ENCODE measurements at places on chromosomes 7 and 10.

DNA sequence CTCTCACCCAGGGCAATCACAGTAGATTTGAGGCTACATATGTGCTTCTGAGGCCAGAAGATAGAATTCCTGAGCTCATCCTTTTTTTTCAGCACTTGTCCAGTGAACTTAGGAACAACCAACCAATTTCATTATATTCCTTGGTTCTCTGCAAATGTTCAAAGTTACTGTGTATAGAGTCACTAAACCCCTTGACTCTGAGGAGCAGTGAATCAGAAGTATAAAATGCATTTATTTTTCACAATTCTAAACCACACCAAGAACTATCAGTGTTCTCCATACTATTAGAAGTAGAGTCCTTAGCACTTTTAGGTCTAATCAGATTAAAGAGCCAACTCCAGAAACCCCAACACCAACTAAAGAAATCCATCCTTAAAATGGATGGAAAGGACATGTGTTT lies 19.6 kb upstream of the PAPSS2 start:
- DNase-seq, result no peak

DNA sequence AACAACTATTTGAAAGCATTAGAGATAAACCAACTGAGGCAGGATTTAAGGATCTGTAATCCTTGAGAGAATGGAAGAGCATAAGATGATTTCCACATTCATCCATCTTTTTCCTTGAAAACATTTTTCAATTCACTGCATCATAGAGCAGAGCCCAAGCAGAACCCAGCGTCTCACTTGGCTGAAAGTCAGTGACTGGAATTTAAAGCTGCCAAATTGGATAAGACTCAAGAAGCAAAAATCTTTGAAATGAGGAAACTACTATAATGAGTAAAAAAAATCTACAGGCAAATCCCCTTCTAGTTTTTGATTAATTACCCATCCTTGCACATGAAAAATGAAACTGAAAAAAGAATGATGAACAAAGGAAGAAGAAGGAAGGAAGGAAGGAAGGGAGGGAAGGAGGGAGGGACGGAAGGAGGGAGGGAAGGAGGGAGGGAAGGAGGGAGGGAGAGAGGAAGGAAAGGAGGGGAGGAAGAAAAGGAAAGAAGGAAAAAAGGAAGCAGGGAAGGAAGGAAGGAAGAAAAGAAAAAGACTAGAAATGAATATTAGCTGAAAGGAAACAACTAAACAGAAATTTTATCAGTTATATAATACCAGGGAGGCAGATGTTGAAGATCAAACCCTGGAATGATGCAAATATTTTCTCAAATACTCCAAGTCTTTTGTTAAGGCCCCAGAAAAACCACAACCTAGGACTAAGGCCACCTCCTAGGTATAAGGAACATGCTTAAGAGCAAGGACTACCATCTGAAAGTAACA lies 336.3 kb upstream of the MAGI2 start:
- DNase-seq, result no peak

GRCh38 chr7:107021600-107021999 lies 22.9 kb upstream of the PRKAR2B start:
- DNase-seq, result no peak

- DNase-seq, result no peak
These were observed 30.1 kb downstream of the NUDCD3 start for GRCh38 chr7:44460325-44460724.

- DNase-seq, result no peak
These were observed 9.0 kb upstream of the FKBP9 start for GRCh38 chr7:32948202-32948601.

DNA sequence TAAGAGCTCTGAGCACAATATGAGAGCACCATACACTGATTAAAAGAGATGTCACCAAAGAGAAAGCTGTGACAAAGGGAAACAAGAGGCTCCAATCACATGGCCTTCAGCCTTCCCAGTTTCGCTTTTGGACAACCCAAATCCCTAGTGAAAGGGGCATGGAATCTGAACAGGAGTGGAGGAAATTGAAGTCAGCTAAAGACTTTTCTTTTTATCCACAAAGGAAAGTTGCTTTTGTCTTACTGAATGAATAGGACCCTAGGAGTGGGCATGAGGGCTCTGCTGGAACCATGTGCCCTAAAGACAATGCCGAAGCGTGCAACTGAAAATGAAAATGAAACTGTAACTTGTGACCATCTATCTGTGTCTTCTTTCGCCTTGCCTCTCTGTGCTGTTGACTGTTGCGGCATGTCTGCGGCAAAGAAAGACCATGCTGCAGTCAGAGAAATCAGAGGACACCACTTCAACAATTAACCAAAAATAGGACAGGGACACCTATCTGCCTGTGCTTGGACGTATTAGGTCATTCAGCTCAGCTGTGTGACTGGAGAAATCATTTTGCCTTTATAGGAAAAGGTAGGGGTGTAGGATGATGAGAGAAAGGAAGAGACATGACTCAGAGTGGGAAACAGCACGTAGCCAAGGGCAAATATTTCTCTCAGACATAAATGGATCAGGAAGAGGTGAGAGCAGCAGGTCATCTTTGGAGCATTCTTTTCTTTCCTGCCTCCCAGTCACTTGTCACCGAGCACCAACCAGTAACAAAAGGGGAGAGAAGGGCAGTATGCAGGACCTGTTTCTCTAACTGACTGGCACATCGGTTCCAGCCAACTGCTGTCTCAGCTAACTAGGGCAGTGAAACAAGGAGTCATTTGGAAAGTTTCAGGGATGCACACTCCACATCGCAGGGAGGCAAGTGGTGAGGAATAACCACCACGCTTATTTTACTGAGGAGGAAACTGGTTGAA lies 12.3 kb downstream of the CAV2 start:
- DNase-seq, result no peak

GRCh38 chr7:27920281-27920946 lies 180.5 kb downstream of the TAX1BP1 start:
- DNase-seq, result no peak

DNA sequence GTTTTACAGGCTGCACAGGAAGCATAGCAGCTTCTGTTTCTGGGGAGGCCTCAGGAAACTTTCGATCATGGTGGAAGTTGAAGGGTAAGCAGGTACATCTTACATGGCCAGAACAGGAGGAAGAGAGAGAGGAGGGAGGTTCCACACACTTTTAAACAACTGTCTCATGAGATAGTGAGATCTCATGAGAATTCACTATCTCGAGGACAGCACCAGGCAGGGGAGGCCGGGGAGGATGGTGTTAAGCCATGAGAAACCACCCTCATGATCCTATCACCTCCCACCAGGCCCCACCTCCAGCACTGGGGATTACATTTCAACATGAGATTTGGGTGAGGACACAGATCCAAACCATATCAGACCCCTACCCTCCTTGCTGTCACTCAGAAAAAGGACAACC lies 23.7 kb downstream of the ZNF503 start:
- no peak for DNase-seq

DNA sequence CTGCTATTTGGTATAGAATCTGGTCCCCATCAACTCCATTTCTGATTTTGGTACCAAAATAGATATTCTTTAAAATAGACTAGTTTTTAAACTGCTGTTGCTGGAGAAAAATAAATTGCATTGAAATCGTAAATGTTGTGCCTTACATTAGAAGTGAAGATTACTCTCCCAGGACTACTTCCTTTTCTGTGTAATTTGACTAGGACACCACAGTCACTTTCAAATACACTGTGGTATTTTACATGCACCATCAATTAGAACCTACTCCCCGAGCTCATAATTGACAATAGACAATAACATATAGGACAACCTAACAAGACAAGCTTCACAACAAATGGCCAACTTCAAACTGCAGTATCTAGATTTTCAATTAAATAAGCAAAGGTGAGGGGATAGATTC lies 211.5 kb downstream of the DGKB start:
- DNase-seq, result no peak

DNA sequence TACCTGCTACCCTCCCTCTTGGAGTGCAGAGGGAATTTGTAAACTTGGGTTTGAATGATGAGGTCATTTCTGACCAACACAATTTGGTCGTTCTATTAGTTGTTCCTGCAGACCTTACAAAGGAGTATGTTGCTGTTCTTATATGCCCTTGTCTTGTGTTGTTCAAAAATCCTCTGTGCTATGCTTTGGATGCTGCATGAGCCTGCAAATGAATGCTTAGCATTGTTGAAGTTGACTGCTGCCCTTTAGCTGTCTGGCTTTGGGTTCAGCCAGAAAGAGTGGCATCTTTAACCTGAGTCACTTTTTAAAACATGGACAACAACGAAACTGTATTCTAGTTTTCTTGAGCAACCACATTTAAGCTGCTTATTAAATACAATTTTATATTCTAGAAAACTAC lies 80.3 kb downstream of the SND1 start:
- no peak for DNase-seq

- DNase-seq, result no peak
These were observed 71.4 kb upstream of the MSRB2 start for GRCh38 chr10:23024002-23024401.

GRCh38 chr10:33492701-33493345 lies 158.4 kb upstream of the NRP1 start:
- DNase-seq, result no peak

DNA sequence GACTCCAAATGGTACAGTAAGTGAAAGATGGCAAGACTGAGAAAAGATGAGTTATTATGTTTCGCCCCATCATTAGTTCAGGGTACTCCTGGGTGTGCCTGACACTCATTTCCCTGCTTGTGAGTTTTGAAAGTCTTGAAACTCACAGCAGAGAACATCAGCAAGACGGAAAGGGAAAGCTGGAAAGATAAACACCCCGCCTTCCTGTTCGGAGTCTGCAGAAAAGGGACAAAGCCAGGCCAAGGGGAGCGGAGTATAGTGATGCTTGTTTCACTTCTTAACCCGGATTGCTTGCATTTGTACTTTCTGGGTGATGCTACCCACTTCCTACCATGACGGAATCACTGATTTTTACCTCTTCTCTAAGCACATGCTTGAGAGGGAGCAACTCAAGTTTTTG lies 294.5 kb downstream of the FRMD4A start:
- DNase-seq, result no peak

- no peak for DNase-seq
These were observed 474.1 kb upstream of the ZMIZ1 start for GRCh38 chr10:78594559-78595268.

DNA sequence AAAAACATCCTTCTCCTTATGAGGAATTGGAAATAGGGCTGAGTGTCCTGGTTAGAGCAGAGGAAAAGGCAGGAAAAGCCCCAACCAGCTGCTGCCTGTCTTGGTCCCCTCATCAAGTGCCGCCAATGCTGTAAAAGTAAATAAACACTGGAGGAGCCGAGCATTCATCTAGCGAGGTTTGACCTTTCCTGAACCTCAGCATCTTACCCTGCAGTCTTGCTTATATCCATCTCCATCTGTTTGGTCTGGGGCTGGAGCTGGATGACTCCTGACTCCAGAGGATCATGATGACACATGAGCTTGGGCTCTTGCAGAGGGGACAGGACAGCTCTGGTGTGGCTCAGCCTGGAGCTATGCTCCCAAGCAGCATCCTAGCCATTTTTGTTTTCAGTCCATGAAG lies 501.1 kb downstream of the TNS3 start:
- DNase-seq, result no peak

DNA sequence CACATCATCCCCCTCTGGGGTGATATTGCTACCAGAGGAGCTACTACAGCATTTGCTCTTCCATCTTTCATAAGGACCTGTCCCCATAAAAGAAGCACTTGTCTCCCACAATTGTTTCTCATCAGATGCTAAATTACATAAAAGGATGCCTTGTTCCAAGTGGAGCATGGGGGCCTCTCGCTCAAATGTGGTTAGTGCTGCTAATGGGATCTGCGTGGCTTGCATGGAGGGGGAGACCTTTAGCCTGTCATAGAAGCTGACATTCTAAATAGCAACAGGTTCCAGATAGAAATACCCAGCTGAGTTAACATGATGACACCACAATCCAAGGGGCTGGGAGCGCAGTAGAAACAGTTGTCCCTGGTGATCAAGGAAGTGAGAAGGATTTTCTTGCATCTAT lies 257.9 kb downstream of the SFMBT2 start:
- DNase-seq, result no peak

GRCh38 chr10:49827297-49827696 lies 65.2 kb upstream of the OGDHL start:
- DNase-seq, result no peak

DNA sequence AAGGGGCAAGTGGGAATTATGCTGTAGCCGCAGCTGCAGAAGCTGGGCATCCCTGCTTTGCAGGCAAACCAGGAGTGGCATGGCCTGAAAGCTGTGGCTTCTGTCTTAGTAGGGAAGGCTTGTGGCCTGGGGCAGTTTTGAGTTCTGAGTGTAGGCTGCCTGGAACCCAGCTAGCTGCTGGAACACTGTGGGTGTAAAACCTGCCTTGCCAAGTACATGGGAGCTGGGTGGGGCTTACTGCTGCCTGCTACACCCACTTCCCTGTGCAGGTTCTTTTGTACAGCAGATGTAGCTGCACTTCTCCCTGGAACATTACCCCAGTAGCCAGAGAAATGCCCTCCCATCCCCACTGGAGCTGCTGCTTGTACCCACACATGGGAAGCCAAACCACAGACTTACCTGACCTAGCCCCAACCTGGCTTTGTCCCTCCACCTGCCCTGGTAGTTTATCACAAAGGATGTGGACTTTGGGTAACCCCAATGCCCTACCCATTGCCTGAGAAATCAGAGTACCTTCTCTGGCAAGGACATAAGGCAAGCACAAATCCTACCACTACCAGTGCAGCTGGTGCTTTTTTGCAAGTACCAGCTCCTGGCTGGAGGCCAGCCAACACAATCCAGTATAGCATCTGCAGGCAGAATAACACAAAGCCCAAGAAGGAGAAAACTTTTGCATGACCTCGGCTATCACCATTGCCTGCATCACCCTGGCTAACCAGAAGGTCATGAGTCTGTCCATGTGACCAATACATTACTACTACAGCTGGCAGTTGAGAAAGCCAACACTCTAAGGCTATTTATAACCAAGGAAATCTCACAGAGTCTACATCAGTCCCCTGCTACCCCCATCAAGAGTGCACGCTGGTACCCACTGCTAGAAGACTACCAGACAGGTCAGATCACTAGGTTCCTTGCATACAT lies 26.5 kb upstream of the PPP1R3A start:
- no peak for DNase-seq

- no peak for DNase-seq
These were observed 82.8 kb upstream of the NPY start for GRCh38 chr7:24201226-24201625.

DNA sequence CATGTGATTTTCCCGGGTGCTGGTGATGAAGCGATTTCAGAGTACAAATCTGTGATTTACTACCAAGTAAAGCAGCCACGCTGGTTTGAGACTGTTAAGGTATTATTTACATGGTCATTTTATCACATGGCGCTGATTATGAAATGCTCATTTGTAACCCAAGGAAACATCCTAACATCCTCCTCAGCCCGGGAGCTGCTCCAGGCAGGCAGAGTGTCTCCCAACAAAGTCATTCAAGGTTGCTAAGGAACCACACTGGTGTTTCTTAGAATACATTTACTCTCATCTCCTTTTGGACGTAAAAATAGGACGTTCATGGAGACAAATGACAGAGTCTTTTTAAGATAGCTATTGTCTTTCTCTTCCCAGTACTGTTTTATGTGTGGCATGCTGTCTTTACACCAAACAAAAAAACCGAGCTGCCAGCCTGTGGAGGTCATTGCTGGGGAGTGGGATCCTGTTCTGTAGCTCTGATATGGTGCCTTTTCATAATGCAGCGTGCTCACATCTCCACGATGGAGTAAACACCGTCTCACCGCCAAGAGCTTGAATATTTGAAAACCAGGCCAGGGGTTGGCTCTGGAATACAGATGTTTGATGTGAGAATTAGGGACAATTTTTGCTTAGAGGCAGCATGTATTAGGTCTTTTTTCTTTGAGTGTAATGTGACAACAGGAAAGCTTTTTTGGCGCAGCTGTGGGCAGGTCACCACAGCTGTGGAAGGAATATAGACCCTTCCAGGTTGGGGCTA lies 119.6 kb downstream of the DOCK1 start:
- no peak for DNase-seq

GRCh38 chr10:26699631-26700030 lies 2.1 kb downstream of the PDSS1 start:
- no peak for DNase-seq
